ENCODE measurements at places on chromosomes 4 and X. TPM values are rescaled to one million over a fixed set of nuclear protein-coding genes. Genes with fewer than 3 reads are reported as not detected.

Gene VEGFD
- not detected for total RNA-seq

Gene ZIC3
- not detected for total RNA-seq

- DNase-seq = no peak
These were observed 133.3 kb upstream of the ZIC3 start for GRCh38 chrX:137432609-137433008.

DNA sequence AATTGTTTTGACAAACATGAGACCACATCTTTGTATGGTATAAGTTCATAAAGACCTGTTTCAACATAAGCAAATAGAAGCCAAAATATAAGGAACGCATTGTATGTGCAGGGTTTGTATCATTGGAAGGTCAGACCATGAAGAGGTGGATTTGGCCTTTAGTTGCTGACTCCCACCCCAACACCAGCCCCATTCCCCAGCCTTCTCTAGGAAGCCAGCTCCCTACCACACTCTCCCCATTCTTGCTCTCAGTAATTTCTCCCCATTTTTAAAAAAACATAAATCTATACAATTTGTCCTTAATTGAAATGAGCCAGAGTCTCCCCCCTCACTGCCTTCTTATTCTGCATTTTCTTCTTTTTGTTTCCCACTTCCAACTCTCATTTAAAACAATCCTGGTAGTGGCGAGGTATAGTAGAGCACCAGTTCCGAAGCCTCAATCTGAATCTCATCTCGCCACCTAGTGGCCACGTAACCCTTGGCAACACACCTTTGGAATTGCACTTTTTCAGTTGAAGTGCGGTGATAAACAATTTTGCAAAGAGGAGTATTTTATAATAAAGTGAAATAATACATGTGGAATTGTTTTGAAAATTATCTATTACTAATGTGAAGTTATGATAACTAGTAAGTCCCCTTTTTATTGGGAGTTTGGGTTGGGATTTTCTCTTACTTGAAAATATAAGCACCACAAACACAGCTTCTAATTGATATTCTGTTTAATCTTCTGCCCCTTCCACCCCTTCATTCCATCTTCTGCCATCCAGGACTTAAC lies 126.6 kb downstream of the ASB9 start:
- no peak for DNase-seq

DNA sequence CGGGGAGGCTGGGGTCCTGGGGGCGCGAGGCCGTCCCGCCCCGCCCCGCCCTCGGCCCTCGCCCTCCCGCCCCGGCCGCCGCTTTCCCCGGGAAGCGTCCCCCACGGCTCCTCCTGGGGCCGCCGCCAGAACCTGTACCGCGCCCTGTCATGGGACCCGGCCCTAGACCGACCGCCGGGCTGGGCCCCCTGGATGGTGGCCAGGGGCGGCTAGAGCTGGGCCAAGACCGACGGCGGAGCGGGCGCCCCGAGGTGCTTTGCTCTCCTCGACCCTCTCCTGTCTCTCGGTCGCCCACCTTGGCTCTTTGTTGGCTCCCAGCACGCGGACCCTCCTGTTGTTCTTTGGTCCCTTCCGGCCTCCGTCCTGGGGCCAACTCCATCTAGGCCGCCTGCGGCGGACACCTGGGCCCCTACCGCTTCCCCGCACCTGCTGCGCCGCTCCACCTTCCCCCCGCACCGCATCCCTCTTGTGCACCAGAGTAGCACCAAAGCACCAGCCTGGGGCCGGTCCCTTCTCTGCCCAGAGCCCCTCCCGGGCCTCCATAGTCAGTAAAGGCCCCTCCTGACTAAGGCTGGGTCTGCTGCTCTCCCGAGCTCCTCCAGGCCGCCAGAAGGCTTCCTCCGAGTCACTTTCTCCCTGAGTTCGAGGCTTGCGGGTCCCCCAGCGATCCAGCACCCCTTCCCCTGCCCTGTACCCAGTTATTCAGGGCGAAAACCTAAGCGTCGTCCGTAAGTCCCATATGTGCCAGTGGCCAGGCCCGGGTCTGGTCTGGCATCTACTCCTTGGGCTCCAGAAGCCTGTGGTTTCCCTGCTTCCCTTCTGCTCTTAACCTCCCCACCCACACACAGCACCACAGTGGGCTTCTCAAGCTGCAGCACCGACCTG lies 587 bp downstream of the TACC3 start:
- no peak for DNase-seq

DNA sequence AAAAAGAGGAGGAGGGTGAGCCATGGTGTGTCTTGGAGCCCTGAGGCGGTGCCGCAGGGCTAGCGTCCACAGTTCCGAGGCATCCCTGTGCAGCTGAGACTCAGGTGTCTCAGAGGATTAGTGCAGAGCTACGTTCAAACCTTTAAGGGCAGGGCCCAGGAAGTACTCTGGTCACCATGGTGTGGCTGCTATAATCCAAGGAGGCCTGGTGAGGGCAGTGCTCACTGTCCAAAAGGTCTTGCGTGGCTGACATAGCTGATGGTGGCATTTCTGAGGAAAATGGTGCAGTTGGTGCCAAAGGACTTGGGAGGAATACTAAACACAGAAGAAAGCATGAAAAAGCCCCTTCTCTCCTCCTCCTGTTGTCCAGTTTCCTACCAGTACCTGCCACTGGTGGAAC lies 146.9 kb downstream of the DCHS2 start:
- no peak for DNase-seq

GRCh38 chr4:100651499-100652175 lies 133.8 kb upstream of the EMCN start:
- DNase-seq = no peak

DNA sequence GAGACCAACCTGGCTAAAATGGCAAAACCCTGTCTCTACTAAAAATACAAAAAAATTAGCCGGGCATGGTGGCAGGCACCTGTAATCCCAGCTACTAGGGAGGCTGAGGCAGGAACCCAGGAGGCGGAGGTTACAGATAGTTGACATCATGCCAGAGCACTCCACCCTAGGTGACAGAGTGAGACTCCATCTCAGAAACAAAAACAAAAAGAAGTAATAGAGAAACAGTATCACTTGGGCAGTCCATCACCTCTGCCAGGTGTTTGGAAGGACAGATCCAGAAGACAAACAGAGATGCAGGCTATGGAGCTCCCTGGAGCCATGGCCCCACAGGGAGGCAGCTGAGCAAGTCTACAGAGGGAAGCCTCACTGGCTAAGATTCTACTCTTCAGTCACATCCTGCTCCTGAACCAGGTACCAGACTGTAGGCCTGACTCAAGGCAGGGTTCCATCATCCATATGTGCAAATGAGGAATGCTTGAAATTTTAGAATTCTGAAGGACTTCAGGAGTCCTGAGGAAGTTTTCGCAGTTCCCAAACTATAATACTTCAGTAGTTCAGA lies 81.4 kb upstream of the CPEB2 start:
- no peak for DNase-seq

DNA sequence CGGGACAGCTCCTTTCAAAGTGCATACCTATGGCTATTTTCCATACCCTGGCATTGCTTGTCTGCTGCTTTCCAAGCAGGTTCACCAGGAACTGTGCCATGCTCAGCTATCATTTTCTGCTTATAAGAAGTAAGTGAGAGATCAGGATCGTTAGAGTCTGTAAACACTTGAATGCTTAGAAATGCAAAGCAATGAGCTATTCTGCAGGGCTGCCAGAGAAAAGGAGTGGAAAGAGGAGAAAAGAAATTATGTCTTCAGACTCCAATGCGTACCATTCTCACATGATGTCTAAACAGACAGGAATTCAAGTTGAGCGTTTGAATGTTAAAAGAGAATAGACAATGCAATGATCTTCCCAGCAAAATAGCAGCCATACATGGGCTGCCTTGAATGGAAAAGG lies 245.5 kb upstream of the SLC7A11 start:
- DNase-seq = no peak
